ENCODE measurements at places on chromosomes 5 and 9. TPM values are rescaled to one million over a fixed set of nuclear protein-coding genes. Genes with fewer than 3 reads are reported as not detected.

DNA sequence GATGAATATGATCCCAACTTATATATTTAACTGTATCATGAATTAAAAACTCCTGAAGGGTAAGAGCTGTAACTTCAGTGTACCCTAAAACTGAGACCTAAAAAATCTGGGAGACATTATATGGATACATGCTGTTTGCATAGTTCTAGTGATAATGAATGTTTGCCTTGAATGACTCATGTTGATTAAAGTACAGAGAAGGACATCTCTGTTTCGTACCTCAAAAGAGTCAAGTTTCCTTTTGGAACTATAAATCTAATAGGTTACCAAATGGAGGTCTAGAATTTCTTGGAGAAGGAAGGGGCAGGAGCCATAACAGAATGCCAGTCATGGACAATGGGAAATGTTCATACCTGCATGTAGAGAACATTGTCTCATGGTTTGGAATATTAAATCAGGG, 168.1 kb downstream of the SNCAIP start:
- no peaks in the 10 kb centered on the region for H3K36me3 ChIP-seq
- no peaks in the 10 kb centered on the region for H3K4me1 ChIP-seq
- H3K27ac ChIP-seq, result no peak overlapping the region
- no peak overlapping the region for H3K4me3 ChIP-seq
- DNase-seq, result no peak
- H3K27me3 ChIP-seq, result no peaks in the 10 kb centered on the region

DNA sequence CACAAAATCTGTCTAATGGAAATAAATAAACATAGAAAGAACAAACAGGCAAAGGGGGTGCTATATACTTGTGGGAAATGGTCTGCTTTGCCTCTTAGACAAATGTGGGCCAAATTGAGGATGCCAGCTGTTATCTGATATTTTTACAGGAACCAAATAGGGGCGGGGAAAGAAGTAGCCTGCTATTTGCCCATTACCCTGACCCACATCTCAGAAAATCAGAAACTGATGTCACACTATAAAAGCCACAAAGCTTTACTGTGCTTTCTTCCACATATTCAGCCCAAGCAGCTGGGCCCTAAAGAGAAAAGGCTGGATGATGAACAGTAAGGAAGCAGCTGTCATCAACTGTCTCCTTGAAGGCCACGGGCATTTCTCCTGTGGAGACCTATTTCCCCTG, 97.3 kb downstream of the ELAVL2 start:
- no peak for DNase-seq
- H3K27me3 ChIP-seq, result no peaks in the 10 kb centered on the region
- no peak overlapping the region for H3K27ac ChIP-seq

The PCDHB13 gene
- 5.0 TPM for total RNA-seq

The CBY3 gene
- not detected for total RNA-seq

The MCC gene
- total RNA-seq, result 22.3 TPM

All from thyroid gland (tissue), 4 donors.